Fibroblast of skin of right quadriceps (primary cell): ENCODE measurements at places on chromosomes 4 and X.

GRCh38 chr4:3337811-3338210, 45.0 kb downstream of the RGS12 start:
- DNase-seq, result no peak

GRCh38 chr4:1516261-1516660, 110.0 kb upstream of the NKX1-1 start:
- no peak for DNase-seq

GRCh38 chrX:153441296-153441695, 4.6 kb downstream of the TREX2 start:
- no peak for DNase-seq

GRCh38 chrX:119734897-119735339, 23.5 kb upstream of the SOWAHD start:
- DNase-seq, result no peak

GRCh38 chr4:94428884-94429283, 22.9 kb upstream of the PDLIM5 start:
- DNase-seq, result no peak

DNA sequence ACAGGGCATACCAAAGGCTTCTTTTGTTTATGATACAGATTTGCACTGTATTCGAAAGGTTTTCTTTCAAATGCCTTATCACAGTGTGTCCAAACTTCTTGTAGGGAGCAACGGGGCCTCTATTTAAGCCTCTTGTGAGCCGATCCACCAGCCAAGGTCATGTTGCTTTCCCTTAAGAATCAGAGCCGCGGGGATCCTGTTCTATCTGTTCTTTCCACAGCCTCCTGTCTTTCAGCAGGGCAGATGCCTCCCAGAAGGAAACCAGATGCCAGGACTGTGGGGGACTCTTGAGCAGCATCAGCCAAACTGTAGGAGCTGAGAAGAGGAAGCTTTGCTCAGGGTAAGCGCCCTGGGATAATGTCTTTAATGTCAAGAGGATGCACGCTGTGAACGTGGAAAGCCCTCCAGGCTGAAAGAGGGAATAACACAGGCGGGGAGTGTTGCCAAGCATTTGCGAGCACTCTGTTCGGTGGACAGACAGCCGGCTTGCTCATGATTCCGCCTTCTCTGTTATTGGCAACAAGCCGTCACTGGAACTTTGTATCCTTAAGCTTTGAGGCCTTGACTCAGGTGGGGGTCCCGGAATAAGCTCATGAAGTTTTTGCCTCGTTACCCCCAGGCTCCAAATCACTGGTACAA, 279.8 kb upstream of the FRG1 start:
- no peak for DNase-seq

- DNase-seq, result peak; percentile 48
Measured at GRCh38 chr4:74206088-74206825, 48.3 kb downstream of the MTHFD2L start.

DNA sequence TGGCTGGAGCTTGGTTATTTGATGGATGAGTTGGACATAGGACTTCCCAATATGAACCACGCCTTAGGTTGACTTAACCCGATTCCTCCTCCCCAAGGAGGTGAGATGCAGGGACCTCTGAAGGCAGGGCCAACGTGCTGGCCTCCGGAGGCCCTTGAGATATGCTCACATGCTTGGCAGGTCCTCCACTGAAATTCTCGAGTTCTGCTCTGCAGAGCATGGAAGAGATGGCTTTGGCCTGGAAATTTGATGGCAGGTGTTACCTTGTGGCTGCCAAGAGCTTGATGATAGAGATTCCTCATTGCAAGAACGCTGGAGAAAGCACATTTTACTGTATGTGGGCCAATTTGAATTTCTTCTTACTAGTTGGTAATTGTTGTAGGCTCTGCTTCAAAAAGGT, 117.4 kb upstream of the LIMCH1 start:
- no peak for DNase-seq

- no peak for DNase-seq
Measured at GRCh38 chr4:159171287-159171686, 68.4 kb downstream of the RAPGEF2 start.

DNA sequence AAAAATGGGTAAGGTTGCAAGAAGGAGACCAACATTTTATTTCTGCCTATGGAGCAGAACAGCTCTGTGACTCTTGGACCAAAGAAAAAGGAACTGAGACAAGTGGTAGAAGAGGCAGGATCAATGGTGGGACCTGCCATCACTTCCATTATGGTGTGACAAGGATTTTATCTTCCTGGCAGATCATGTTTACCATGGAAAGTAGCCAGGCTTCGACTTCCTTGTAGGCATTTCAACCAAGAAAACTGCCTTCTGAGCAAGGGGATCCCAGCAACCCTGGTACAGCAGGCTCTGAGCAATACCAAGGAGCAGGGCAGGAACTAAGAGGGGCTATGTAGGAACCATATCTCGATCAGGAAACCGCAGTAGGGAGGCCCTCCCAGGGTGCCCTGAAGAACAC, 317.4 kb downstream of the IQCM start:
- no peak for DNase-seq

GRCh38 chr4:114385195-114385985, 213.2 kb upstream of the UGT8 start:
- no peak for DNase-seq

DNA sequence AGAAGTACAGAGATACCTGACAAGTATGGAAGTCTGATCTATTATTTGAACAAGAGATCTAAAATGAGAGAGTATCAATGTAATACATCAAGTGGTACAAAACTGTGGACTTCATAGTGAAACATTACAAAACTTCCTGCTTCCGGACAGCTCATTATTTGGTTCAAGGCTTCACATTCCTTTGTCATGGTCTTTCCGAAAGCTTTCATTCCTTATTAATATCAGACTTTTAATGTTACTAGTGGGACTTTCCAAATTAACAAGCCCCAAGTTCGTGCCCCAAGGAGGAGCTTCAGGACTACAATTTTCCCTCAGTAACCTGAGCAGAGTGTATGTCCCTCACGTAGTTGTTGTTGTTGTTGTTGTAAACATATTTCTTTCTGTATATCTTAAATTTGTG, 1.2 kb downstream of the CHIC2 start:
- DNase-seq, result peak; percentile 61

GRCh38 chr4:186727977-186728519, 4.4 kb upstream of the FAT1 start:
- DNase-seq, result peak; percentile 22

DNA sequence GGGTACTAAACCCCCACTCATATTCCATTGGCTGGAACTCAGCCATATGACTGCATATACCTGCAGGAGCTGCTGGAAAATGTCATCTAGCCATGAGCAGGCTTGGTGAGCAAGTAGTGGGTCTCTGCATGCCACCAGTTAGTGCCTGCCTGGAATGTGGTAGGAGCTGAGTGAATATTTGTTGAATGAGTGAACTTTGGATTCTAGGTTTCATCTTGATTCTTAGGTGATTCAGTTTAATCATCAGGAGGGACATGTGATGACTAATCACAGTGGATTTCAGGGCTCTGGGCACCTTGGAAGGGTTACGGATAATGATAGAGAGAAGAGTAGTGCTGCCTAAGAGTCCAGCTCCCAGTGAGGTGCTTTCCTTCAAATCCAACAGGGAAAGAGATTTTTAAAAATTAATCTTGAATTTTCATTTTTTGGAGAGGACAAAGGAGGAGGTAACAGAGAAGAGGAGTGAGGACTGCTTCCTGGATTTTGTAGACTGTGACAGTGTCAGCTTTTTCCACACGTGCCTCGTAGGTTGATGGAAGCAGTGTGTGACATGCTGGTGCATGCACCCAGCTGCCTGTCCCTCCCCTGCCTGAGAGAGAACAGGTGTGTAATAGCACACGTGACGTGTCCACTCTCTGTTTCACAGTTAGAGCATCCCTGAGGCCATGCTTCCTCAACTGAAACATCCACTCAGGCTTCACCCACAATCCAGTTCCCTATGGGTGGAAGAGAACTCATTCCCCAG, 30.4 kb downstream of the NHS start:
- DNase-seq, result peak; percentile 66

DNA sequence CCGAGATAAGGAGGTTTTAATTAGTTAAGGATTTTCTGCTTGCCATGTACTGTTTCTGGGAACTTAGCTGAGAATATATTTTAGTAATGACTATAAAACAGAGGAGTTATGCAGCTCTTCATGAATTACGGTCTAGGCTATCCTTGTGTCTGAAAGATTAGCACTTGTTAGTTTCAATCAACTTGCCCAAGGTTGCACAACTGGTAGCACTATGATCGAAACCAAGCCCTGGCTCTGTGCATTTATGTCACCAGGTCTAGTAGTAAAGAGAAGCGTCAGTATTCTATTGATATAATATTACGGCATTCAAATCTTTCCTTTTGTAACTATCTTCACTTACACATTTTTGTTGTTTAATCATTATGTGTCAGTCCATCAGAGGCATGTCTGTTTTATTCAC, 176.0 kb downstream of the TLL1 start:
- DNase-seq, result no peak

DNA sequence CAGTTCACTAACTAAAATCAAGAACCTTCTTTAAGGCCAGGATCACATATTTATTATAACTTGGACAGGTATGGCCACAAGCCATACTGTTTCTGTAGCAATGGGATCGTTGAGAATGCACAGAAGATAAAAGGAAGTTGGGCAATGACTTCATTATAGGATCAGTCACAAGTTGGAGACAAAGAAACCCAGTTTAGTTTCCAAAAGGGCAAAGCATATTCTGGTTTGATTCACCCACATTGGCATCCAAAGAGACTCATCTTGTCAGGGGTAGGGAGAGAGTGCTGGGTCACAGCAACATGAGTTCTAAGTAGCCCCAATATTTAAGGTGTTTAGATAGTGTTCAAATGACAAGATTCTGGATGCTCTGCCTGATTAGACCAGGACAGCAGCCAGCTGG, 317.1 kb upstream of the GALNT7 start:
- peak; percentile 37 for DNase-seq

DNA sequence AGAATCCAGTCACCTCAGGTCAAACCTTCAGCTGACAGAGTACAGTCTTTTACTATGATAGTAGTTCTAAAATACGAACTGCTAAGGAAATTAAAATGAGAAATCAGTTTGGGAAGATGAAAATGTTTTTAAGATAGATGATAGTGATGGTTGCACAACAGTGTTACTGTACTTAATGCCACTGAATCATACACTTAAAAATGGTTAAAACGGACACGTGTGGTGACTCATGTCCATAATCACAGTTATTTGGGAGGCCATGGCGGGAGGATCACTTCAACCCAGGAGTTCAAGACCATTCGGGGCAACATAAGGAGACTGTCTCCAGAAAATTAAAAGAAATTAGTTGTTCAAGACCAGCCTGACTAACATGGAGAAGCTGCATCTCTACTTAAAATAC, 41.4 kb downstream of the ABHD18 start:
- DNase-seq, result peak; percentile 15

DNA sequence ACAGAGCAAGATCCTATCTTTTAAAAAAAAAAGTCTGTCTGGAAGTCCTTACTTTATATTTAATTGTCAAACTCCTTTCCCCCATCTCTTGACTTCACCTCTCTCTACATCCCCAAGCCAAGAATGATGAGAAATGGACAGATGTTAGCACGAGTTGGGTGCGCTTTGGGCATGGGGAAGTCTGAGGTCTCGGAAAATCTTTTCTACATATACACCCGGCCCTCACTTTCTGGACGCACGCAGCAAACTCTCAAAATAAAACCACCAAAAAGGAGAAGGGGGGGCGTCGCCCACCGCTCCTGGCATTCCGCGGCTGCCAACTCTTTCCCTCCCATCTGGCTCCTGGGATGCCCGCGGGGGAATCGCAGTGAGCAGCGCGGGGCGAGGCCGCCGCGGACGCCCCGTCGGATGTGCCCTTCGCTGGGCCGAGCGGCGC, 756 bp downstream of the IGFBP7 start:
- no peak for DNase-seq

- no peak for DNase-seq
Measured at GRCh38 chr4:111628437-111628836, 516.8 kb upstream of the FAM241A start.

GRCh38 chrX:42485601-42486000, 292.4 kb downstream of the PPP1R2C start:
- peak; percentile 9 for DNase-seq

DNA sequence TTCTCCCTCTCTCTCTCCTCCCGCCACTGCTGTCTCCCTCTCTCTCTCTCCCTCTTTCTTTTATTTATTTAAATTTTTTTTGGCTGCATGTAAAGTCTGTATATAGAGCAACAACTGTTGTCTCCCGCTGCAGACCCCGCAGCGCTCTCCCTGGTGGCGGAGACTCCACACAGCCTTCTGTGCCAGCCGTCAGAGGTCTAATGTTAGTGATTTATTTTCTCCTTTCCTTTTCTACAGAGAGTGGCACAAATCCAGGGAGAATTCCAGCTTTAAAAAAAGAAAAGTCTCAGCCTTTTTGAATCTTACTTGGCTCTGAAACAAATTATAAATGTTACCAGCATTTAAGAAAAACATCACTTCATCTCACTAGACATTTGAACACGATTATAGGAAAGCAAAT, 106.2 kb downstream of the FAM9B start:
- no peak for DNase-seq

DNA sequence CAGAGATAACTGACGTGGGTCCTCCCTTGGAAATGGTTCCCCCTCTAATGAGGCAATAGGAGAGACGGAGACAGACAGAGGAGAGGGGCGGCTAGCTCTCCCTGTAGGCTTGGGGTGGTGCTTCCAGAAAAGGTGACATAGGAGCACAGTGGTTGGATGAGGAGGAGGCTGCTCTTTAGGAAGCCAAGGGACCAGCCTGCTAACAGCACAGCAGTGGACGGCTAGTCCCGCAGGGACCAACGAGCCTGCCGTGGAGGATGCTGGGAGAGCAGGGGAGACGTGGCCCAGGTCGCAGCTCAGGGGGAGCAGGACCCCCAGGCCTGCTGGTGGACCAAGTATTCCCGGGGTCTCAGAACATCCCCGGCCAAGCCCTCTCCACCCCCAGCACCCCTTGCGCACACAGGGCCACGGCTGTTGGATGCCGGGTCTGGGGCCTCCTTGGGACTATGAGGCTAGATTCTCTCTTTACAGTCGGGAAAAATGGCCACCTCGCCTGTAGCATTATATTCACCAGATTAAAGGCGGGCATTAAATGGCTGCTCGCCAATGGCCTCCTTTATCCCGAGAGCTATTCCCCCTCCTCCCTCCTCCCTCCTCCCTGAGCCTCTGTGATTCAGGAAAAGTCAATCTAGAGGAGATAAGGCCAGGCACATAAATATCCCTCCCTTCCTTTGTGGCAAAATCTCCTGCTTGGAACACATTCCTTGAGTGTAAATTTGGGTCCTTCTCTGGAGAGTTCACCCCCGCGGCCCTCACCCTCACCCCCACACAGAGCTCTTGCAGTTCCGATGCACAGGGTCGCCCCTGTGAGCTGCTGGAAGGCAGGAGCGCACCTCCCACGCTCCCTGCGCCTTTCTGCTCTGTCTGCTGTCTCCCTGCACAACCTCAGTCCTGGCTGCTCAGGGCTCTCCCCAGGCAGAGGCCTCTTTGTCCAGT, 30.5 kb upstream of the NSG1 start:
- DNase-seq, result no peak
